Mesothelial cell of epicardium (in vitro differentiated cells): ENCODE measurements at places on chromosomes 13 and 19.

DNA sequence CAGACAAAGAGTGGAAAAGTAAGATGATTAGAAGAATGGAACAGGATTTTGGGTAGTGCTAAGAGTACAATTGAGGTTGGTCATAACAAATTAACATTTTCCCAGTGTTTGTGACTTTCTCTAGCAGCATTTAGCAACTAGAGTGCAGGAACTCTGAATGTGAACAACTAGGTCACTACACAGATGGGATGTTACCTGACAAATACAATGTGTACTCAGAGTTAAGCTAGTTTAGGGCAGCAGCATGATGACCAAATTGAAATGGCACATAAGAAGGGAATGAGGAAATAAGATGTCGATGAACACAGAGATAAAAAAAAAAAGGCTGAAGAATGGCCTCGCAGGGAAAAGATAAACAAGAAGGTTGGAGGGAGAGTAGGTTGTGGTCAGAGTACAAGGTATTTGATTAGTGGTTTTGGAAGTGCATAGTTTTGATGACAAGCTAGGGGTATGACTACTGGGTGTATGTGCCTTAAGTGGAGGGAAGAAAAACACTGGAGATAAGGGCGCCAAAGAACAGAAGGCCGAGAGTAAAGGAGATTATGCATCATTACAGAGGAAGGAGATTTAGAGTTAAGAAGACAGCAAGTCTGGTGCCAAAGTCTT, 381.1 kb downstream of the FGF14 start:
- no peak for DNase-seq

GRCh38 chr19:11322269-11323024, 17.0 kb downstream of the RAB3D start:
- no peak for DNase-seq

DNA sequence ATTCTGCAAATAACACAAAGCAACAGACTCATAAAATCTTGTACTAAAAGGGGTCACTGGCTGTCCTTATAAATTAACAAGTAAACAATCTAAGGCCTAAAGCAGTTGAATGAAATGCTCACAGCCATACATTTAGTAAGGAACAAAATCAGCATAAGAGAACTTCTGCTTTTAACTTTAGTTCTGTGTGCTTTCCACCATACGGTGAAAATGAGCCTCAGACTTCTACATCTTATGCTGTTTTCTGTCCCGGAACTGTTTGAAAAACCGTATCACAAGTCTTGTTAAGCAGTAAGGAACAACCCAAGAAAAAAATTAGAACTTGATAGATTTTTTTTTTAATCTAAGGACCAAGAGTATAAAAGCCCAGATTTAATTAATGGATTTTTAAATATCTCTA, 549.1 kb upstream of the MIR17HG start:
- no peak for DNase-seq

DNA sequence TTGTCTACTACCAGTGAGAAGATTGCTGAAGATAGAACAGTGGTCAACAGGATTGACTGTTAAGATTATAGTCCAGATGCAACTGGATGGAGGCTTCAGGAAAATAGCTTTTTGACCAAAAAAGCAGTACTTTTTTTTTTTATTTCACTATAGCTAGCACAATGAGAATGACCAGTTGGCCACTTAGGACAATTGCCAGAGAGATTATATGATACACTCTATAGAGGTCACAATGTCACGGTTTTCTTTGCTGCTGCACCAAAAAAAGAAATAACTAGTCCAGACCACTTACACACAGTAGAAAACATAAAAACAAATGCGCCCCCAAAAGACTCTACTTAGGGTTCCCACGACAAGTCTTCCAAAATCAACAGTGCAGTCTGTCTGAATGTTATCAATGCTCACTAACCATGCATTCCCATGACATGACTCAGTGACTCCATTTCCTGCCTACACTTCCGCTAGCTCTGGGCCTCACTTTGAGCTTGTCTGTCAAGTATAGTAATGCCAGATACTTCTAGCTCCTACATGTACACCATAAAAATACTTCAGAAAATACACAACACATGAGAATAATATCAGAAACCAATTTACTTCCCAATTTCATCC, 209.1 kb upstream of the STARD13 start:
- no peak for DNase-seq

- no peak for DNase-seq
These were observed 95.1 kb downstream of the DCT start for GRCh38 chr13:94384231-94384905.

DNA sequence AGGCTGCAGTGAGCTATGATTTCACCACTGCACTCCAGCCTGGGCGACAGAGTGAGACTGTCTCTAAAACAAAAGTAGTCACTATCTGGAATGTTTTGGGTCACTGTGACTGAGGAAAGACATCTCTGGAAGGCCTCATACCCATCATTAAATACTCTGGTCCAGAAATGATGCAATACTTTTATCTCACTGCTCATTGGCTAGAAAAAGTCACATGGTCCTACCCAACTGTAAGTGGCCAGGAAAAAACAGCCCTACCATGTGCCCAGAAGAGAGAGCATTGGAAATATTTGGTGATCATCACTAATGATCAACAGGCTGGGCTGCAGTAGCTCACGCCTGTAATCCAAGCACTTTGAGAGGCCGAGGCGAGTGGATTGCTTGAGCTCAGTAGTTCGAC, 29.8 kb downstream of the PNPLA6 start:
- DNase-seq, result no peak
